ENCODE measurements at places on chromosomes 5 and 9.

DNA sequence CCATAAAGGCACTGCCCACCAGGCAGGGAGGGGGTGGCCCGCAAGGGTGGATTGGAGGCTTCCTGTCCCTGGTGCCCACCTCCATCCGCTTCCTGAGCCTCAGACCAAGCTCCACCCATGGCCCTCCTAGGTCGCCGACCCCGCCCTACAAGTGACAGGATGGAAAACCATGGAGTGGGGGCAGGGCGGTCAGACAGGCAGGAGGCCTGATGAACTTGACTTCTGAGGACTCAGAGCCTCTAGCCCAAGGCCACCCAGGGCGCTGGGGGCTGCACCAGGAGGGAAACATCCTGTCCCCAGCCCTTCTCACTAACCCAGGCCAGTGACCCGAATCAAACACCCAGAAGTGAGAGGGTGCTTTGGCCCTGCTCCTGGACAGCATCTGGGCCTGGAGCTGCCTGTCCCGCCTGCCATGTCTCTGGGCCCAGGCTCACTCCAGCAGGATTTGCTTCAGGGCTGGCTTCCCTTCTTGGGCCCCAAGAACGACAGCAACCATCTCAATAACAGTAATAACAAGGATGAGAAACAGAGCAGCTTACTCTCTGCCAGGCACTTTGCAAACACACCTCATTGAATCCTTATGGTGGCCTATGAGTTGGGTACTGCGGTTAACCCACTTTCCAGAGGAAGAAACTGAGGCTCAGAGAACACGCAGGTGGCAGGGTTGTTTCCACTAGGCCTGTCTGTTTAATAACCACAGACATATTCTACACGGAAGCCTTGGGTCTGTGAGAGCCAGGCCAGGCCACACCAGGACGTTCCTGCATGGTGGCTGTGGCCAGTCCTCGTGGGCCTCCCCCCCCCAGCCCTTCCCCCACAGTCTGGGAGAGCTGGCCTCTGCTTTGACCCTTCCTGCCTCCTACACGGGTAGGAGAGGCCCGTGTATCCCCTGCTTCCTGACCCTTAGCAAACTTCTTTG, 4.4 kb upstream of the ST6GALNAC6 start:
- peak; percentile 83 for DNase-seq

DNA sequence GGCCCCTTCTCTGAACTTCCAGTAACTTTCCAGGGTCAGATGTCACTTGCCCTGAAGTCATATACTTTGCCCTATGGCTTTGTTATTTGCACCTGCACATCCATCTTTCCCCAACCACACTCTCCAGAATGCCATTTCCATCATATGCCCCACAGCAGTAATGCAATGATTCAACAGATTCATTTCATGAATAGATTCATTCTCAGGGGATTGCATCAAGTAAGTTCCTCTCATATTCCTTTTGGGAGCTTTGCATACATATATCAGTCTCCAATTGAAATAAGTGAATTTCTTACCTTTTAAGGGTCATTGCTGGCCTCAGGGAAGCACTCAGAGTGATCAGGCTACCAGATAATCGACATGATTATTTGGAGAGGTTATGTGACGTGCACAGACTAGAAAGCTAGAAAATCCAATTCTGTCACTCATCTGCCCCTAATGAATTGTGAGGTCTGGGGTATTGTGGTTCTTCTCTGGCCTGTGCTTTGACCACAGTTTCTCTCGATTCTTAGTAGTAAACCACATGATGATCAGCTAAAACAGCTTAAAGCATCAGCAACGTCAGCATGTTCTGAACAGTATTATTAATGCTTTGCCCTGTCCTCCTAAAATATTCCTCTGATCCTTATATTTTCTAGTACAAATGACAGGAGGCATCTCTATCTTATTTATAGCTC, 179.9 kb downstream of the ATPSCKMT start:
- DNase-seq: no peak

DNA sequence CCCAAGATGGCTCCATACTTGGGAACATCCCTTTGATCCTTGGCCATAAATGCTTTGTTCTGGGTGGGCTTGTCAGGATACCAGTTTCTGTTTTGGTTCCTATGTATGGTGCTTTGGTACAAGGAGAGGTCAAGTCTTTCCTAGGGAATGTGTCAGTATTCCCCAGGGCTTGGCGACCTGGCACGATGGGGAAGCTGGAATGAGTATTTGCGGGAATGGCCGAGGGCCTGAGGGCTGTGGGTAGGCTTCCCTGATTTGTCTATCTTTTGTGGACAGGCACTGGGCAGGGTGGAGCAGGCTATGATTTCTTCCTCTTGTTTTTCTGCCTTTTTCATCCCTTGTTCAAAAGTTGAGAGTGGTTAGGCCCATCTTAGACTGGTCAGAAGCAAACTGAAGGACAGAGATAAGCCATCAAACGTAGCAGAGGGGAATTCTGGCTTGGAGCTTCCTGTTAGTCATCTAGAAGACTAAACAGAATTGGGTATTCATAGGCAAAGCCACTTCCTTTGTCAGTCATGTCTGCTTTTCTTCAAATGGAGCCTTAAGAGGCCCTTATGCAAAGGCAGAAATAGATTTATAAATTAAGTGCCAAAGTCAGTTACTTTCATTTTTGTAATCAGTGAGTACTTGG, 13.7 kb downstream of the DOCK2 start:
- no peak for DNase-seq

- no peak for DNase-seq
These were observed 10.4 kb downstream of the CXXC5 start for GRCh38 chr5:139658501-139658927.

DNA sequence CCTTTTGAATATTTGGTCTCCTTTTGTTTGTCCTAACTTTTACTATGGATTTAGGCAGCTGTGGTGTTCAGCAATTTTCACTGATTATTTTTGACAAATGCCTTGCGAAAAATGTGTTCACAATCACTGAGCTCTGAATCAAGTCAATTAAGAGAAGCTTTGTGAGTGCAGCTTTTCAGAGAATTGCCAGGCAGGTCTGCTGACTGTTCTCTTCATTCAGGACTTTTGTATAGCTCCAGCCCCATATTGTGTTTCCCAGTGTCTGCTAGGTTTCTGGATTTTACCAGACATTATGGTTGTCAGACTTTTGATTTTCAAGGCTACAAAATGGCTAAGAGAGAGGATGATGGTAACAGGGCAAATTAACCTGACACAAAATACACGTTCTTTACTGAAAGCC, 1055.9 kb downstream of the CDH18 start:
- no peak for DNase-seq

DNA sequence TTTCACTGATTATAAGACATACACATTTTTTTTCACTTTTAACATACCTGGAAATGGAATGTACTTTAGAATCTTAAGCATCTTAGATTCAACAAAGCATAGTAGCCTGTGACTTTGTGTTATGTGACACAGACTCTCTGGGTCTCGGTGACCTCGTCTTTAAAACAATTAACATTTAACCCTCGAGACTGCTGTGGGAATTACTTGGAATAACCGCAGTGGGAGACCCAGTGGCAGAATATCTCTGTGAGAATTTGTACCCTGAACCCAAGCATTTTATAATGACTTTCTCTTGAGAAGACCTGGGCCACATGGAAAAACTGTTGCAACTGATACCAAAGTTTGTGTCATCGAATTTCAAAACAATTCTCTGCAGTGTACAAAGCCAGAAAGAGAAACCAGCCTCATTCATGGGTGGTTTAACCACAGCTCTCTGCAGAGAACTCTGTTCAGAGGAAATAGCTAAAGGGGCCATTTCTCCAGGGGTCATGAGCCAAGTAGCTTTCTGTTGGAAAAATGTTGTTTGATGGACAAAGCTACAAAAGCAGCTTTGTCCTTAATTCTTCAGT, 10.0 kb upstream of the RETREG1 start:
- DNase-seq: peak; percentile 39

- DNase-seq: no peak
These were observed 57.1 kb downstream of the MOCS2 start for GRCh38 chr5:53052499-53052898.

- DNase-seq: no peak
These were observed 62.3 kb upstream of the HMHB1 start for GRCh38 chr5:143749581-143750205.

DNA sequence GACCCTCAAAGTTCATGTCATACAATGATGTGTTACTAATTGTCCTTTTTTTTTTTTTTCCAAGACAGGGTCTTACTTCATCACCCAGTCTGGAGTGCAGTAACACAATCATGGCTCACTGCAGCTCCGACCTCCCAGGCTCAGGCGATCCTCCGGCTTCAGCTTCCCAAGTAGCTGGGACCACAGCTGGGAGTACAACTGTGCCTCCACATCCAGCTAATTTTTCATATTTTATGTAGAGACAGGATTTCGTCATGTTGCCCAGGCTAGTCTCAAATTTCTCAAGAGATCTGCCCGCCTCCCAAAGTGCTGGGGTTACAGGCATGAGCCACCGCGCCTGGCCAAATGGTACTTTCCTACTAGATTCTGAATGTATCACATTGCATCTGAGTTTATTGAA, 49.4 kb upstream of the EBF1 start:
- DNase-seq: no peak

DNA sequence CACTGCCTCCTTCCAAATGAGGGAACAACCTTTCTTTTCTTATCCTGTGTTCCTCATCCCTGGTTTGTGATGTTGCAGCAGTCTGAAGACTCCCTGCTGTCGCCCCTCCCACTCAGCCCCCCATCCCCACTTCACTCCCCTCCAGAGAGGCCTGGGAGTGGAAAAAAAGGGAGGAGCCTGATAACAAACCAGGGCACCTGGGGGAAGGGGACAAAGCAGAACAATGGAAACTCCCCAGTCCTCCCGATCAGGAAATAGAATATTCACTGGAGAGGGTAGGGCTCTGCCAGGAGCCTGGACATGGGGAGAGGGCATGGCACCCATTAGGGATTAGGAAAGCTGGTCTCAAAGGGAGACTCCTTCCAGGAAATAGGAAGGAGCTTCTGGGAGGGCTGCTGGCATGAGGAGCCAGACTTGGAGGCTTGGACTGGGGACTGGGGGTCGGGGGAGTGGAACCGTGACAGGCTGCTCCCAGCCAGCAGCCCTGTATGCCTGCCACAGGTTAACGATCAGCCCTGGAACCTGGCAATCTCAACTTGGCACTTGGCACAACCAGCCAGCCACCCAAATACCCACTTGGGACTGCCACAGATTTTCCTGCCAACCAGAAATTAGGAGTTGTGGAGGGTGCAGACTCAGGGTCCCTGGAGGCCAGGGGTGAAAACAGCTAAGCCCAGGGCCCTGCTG, 20.0 kb downstream of the PCDH1 start:
- DNase-seq: no peak

GRCh38 chr5:132313961-132314432, 19.8 kb downstream of the SLC22A4 start:
- no peak for DNase-seq

DNA sequence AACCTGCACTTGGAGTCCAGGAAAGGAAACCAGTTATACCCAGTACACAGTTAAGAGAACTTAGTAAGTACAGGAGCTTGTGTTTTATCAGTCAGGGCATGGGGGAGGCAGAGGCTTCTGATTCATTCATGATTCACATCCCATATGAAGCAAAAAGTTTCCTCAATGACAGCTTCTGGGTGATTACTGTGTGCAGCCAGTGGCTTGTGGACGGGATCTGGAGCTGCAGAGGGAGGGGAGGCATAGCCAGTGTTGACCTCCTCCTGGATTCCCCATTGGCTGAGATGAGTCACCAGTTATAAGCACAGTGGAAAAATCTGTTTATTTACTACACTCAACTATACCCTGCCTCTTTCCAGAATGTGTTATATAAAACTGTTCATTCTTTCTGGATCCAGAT, 17.7 kb downstream of the IL31RA start:
- no peak for DNase-seq

DNA sequence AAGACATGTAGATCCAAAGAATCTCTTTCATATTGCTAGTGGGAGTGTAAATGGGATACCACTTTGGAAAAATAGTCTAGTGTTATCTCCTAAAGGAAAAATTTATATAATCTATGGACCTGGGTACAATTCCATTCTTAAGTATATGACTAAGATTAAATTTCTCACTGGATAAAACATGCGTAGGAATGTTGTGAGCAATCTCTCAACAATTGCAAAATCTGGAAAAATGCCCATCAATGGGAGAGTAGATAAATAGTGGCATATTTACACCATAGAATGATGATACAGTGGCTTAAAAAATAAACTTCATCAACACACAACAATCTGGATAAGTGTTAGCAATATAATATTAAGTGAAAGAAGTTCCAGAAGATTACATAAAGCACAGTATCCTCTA, 469.5 kb downstream of the MAN2A1 start:
- DNase-seq: no peak

DNA sequence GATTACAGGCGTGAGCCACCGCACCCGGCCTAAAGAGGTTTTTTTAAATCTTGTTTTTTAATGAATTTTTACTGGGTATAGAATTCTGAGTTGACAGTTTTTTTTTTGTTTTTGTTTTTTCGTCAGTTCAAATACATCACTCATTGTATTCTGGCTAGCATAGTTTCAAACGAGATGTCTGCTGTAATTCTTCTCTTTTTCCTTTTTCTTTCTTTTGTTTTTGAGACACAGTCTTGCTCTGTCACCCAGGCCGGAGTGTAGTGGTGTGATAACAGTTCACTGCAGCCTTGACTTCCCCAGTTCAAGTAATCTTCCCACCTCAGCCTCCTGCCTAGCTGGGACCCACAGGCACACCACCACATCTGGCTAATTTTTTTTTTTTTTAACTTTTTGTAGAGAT, 2.2 kb upstream of the PRRT1B start:
- no peak for DNase-seq

DNA sequence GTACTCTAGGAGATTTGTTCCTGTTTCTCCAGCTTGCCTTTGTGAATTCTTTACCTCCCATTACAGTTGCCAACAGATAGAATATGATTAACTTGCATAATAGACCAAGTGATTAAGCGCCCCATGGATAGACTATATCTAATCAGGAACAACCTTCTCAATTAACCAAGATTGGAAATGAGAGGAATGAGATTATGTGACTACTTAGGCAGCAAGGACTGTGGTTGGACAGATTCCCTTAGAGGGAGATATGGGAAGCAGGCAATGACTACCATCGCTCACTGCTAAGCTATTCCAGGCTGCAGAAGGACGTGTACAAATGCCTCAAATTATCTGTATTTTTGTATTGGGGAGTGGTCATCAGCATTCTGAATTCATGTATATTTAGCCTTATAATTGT, 278.1 kb upstream of the DAB2 start:
- no peak for DNase-seq

GRCh38 chr5:135641734-135642487, 63.1 kb upstream of the CXCL14 start:
- DNase-seq: no peak

GRCh38 chr5:6572086-6572824, 60.6 kb downstream of the NSUN2 start:
- DNase-seq: no peak

GRCh38 chr9:88984543-88984883, 6.8 kb upstream of the S1PR3 start:
- no peak for DNase-seq

Data from activated T-helper 2 cell treated with anti-CD3 and anti-CD28 coated beads, Interferon-gamma antibody, Interleukin-2, Interleukin-4, amounts not matched to agents 10 μg/mL and 5 μg/mL and 100 μg/mL, durations not matched to agents 14 hours and 24 hours and 36 hours (primary cell).